Keratinocyte (primary cell): ENCODE measurements at places on chromosomes 3 and 15. TPM values are rescaled to one million over a fixed set of nuclear protein-coding genes. Genes with fewer than 3 reads are reported as not detected.
A peak's percentile ranks its signal among the peaks of the same experiment; 100 is the strongest.

DNA sequence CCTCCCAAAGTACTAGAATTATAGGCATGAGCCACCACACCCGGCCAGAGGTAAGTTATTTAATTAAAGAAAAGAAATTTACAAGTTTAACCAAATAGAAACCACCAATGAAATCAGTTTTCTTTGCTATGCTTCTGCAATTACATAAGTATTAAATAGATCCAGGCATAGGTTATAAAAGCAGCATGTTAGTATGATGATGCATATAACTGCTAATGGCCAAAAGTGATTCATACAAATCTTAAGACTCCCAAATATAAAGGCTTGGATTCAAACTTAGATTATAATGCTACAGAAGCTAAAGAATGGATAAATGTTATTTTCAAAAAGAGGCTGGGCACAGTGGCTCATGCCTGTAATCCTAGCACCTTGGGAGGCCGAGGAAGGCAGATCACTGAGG, 32.8 kb upstream of the HDC start:
- no peak overlapping the region for H3K4me3 ChIP-seq
- no peaks in the 10 kb centered on the region for H3K4me1 ChIP-seq
- no peak overlapping the region for H3K27ac ChIP-seq
- no peaks in the 10 kb centered on the region for H3K27me3 ChIP-seq

DNA sequence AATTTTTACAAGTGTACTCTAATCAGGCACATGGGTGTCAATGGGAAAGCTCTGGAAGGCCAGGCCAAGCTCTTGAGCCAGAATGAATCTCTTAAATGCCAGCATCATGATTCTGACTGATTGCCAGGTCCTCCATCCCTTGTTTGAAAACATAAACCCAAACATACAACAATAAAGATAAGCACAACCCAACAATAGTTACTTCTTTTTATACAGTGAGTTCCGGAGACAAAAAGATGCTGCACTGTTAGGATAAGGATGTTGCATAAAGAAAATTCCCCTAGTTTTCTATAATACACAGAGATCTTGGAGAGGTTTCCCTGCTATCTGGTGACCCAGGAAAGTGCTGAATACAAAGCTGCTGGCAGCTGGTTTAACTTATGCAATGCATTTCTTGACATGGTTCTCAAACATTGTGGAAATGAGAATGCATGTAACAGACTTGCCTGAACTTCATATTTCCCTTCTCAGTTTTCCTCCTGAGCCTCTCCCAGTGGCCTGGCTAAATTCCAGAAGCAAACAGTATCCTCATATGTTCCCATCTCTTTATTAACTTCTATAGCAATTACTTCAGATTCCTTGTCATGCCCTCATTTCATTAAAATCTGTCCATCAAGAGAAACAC, 180.1 kb upstream of the PRICKLE2 start:
- no peaks in the 10 kb centered on the region for H3K27me3 ChIP-seq
- no peaks in the 10 kb centered on the region for H3K36me3 ChIP-seq
- no peak overlapping the region for H3K4me3 ChIP-seq

Gene SGO1
- 0.44 to 3.4 TPM (median 2.6 TPM) in 3 replicates for polyA plus RNA-seq

DNA sequence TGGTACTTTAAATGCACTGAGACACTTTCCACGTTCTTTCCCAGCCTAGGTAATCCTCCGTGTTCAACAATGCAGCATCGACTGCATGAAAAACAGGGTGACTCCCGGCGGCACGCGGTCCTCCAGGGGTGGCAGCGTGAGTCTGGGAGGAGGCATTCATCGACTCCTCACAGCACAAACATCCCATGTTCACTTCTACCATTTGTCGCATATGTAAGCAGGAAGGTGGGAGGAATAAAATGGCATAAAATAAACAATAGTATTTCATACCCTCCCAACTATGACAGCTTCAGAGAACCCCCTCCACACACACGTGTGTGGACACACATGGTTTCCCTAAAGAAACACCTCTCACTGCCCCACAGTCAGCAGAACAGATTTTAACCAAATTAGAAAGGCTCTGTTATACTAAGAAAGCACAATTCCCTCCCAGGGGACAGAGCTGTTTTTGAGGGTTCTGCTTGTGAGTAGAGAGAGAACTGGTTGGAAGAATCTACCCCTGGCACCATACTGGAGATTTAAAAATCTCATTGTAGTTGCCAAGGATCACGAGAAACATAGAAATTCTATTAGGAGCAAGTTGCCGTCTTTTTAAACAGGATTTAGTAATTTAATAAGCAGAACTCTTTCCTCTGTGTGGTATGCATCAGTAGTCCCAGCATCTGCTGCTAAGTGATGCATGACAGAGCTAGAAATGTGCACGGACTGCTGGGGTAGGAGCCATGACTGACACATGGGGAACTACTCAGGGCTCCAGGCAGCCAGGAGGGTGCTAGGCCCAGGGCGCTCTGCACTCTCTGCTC, 6.0 kb downstream of the FAM43A start:
- H3K27me3 ChIP-seq = peaks cover 19% of the 10 kb centered on the region
- no peak for DNase-seq
- H3K4me3 ChIP-seq = no peak overlapping the region
- no peak overlapping the region for H3K27ac ChIP-seq
- peaks cover 8% of the 10 kb centered on the region for H3K4me1 ChIP-seq

Gene OR5H15
- not detected in 3 replicates for polyA plus RNA-seq

Gene AMT
- polyA plus RNA-seq = 2.8 to 9.0 TPM (median 7.1 TPM) in 3 replicates

DNA sequence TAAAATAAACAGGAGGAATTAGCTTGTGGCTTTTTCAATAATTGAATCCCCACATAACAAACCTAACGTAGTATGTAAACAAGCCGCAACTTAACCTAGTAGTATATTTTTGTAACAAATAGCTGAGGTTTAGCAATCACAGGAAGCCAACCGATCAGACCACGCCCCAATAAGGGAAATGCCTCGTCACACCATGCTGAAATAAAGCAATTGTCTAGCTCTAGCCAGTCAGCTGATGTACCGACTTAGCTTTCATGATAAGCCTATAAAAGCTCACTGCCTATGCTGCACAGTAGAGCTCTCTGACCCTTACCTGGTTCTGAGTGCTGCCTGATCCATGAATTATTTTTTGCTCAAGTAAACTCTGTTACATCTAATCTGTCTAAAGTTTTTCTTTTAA, 208.9 kb downstream of the ROBO1 start:
- DNase-seq = no peak
- H3K27me3 ChIP-seq = no peaks in the 10 kb centered on the region
- no peak overlapping the region for H3K4me3 ChIP-seq
- no peaks in the 10 kb centered on the region for H3K36me3 ChIP-seq
- no peaks in the 10 kb centered on the region for H3K4me1 ChIP-seq

- no peak overlapping the region for H3K4me3 ChIP-seq
- no peak for DNase-seq
- no peaks in the 10 kb centered on the region for H3K4me1 ChIP-seq
- H3K36me3 ChIP-seq = no peaks in the 10 kb centered on the region
These were observed 33.4 kb upstream of the INSYN1 start for GRCh38 chr15:73786538-73786937.

- DNase-seq = no peak
- peaks cover 6% of the 10 kb centered on the region for H3K36me3 ChIP-seq
- H3K4me3 ChIP-seq = no peak overlapping the region
- H3K27ac ChIP-seq = no peak overlapping the region
- peaks cover 11% of the 10 kb centered on the region for H3K4me1 ChIP-seq
- H3K27me3 ChIP-seq = no peaks in the 10 kb centered on the region
These were observed 30.0 kb downstream of the SLC6A11 start for GRCh38 chr3:10845839-10846656.

Gene C2CD4B
- polyA plus RNA-seq = not detected in 3 replicates

Gene PODXL2
- 1.3 to 2.4 TPM (median 1.6 TPM) in 3 replicates for polyA plus RNA-seq

DNA sequence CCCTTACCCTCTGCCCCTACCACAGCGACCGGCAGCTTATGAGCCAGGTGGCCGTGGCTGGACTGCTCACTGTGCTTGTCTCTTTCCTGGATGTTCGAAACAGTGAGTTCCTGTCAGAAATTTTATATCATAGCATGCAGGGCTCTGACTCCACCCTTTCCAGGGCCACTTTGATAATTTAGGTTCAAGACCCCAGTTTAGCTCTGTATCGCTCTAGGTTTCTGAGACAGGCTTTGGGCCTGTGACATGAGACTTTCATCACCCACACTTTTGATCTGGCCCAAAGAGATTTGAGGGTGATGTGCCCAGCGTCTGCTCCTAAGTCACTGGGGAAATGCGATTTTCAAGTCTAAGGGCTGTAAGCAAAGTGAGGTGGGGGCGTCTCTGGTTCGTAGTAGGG, 6.5 kb upstream of the EIF4G1 start:
- no peak overlapping the region for H3K27ac ChIP-seq
- peaks cover 45% of the 10 kb centered on the region for H3K36me3 ChIP-seq
- no peaks in the 10 kb centered on the region for H3K27me3 ChIP-seq
- H3K4me1 ChIP-seq = no peaks in the 10 kb centered on the region

DNA sequence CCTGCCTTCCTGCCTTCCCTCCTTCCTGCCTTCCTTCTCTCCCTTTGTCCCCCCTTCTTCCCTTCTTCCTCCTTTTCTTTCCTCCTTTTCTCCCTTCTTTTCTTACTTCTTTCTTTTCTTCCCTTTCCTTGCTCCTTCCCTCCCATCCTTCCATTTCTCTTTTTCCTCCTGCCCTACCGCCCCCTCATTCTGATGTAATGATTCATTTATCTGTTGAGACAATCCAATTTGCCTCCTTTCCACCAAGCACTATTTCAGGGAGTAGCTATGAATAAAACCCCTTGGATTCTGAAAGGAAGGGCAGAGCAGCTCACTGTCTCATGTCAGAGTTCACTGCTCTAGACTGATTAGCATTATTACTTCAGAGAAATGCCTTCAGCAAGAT, 462.6 kb downstream of the PDCD6IP start:
- H3K36me3 ChIP-seq = no peaks in the 10 kb centered on the region
- H3K4me1 ChIP-seq = no peaks in the 10 kb centered on the region
- H3K27me3 ChIP-seq = no peaks in the 10 kb centered on the region
- no peak overlapping the region for H3K4me3 ChIP-seq

DNA sequence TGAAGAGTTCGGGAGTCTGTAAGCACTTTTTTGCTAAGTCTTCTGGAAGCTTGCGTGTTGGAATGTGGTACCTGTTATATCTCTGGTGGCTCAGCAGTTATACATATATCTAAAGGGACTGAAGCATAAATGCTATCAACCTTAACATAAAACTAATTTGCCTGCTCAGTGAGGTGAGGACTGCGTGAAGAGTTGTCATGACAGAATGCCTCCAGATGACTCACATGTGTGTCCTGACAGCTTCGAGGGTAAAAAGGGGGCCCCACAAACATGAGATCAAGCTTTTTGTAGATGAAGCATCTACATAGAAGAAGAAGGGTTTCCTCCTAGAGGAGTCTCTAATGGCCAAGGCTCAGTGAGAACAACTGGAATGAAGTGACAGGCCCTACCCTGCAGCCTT, 88.8 kb upstream of the C3orf80 start:
- DNase-seq = no peak
- H3K4me1 ChIP-seq = peaks cover 4% of the 10 kb centered on the region
- H3K27ac ChIP-seq = no peak overlapping the region
- no peaks in the 10 kb centered on the region for H3K36me3 ChIP-seq
- H3K27me3 ChIP-seq = no peaks in the 10 kb centered on the region

DNA sequence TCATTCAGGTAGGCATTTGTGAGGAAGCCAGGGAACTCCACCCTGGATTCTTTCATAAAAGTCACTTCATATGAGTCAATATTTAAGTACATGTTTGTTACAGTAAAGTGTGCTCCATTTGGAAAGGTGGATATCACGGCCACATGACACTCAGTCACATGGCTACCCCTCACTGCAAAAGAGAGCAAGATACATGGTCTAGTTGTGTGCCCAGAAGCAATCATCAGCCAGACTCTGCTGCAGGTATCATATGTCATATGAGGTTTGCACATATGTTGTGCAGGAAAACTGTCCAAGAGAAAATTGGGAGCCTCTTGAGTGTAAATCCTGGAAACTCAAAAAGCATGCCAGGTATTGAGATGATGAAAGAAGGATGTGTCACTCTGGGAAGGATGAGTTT, 55.0 kb upstream of the NMNAT3 start:
- H3K27ac ChIP-seq = no peak overlapping the region
- H3K27me3 ChIP-seq = no peaks in the 10 kb centered on the region
- no peak overlapping the region for H3K4me3 ChIP-seq
- no peak for DNase-seq
- H3K36me3 ChIP-seq = no peaks in the 10 kb centered on the region

- no peaks in the 10 kb centered on the region for H3K36me3 ChIP-seq
- peak; percentile 88 for DNase-seq
- H3K27me3 ChIP-seq = no peaks in the 10 kb centered on the region
- H3K27ac ChIP-seq = peak overlapping the region; percentile 17
These were observed 256.5 kb downstream of the THRB start for GRCh38 chr3:24237971-24238706.

- no peaks in the 10 kb centered on the region for H3K27me3 ChIP-seq
- no peak for DNase-seq
- no peaks in the 10 kb centered on the region for H3K36me3 ChIP-seq
- H3K4me3 ChIP-seq = no peak overlapping the region
- no peak overlapping the region for H3K27ac ChIP-seq
- H3K4me1 ChIP-seq = no peaks in the 10 kb centered on the region
These were observed 414.8 kb downstream of the LPP start for GRCh38 chr3:188568736-188569135.

DNA sequence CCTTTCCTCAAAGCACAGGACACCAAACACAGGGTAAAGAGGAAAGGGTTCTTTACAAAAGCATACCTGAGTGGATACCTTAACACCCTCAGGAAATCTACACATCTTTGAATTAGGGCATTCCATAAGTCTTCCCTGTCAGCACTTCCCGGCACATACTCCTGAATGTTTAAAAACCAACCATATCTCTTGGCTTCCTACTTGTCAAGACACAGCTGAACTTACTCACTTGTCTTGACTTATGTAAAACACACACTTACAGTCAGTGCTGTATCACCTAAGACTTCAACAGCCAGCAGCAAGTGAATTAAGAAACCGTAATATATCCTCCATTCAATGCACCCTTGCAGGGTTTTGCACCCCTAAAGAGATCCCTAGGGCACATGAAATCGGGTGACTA, 17.5 kb downstream of the IL1RAP start:
- no peak overlapping the region for H3K4me3 ChIP-seq
- no peaks in the 10 kb centered on the region for H3K27me3 ChIP-seq
- peak overlapping the region; percentile 61 for H3K27ac ChIP-seq
- peaks cover 10% of the 10 kb centered on the region for H3K36me3 ChIP-seq

- no peaks in the 10 kb centered on the region for H3K27me3 ChIP-seq
- no peaks in the 10 kb centered on the region for H3K36me3 ChIP-seq
- no peak overlapping the region for H3K27ac ChIP-seq
These were observed 29.2 kb downstream of the NEO1 start for GRCh38 chr15:73081321-73081958.

DNA sequence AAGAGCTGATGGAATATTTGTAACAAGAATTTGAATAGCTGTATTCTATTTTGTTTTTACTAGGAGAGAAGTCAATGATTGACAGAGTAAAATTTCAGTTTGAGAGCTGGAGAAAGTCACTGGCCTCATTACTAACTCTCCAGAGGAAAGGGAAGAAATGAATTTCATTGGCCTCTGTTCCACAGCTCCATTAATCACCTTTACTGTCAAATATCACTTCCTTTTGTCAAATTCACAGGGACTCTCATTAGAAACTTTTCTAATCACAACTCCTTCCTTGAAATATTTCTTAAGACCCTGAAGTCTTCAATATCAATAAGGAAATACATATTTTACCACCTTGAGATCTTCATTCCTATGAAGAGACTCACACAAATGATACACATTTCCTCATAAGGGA, 379.9 kb upstream of the RASGRP1 start:
- H3K4me3 ChIP-seq = no peak overlapping the region
- no peak for DNase-seq
- H3K27ac ChIP-seq = no peak overlapping the region
- peaks cover 4% of the 10 kb centered on the region for H3K27me3 ChIP-seq
- no peaks in the 10 kb centered on the region for H3K36me3 ChIP-seq

Gene NEK10
- 0.37 to 0.98 TPM (median 0.97 TPM) in 3 replicates for polyA plus RNA-seq
